ENCODE measurements at places on chromosomes 4 and X.

- no peak for DNase-seq
Observed at GRCh38 chr4:55159851-55160250, 34.5 kb upstream of the KDR start.

DNA sequence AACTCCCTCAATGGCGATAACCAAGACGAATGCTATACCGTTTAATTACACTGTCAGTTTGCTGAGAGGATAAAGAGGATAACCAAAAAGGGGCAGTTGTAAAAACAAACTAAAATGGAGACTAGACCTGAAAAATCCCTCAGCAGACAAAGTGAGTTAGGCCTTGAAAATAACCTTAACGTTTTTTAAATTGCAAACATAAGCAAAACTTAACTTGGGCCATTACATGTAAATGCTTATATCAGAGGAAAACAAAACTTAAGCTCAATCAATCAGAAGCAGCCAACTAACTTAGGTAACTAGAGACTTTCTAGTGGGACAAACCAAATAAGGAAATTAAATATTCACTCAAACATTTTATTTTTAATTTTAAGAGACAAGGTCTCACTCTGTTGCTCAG is 17.0 kb upstream of the TAPT1 start:
- no peak for DNase-seq

- DNase-seq, result no peak
Observed at GRCh38 chr4:74456849-74457395, 12.0 kb downstream of the AREG start.

DNA sequence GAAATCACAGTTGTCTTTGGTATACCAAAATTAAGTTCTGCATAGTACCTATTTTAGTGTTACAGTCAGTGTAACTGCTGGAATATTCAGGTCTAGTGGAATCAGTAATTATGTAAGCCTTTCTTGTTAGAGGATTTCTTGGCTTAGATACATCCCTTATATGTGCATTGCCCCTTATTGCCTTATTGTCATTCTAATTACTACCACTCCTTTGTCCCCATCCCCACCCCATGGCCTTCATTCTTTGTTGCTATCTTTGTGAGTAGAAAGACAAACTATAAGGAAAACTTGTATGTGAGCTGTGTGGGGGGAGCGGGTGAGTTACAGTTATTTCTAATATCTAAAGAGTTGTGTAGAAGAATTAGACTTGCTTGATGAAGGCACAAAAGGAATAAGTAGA is 36.9 kb upstream of the RPA4 start:
- DNase-seq, result no peak

DNA sequence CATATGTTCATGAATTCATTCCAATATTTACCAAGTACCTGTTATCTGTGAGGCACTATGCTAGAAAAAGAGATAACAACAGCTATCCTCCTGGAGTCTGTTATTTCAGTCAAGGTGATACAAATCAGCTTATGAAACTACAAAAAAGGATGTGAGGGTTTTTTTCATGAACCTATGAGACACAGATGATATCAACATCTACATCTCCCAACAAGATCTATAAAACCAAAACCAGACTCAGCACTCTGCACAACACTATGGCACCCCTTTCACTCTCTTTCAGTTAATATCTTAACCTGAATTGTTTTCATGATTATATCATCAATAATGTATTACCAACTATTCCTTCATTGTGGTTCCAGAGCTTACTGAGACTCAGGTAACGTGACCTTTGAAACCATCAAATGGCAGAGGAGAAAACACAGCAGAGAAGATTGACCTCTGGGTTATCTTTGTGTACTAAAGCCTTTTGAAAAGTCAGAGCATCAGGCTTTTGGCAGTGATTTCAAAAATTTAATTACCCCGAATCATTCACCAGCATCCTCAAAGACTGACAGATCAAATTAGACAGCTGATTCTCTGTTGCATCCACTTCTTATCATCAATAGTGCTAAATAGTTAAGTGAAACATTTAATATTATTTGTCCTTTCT is 244.6 kb upstream of the FTHL17 start:
- no peak for DNase-seq

DNA sequence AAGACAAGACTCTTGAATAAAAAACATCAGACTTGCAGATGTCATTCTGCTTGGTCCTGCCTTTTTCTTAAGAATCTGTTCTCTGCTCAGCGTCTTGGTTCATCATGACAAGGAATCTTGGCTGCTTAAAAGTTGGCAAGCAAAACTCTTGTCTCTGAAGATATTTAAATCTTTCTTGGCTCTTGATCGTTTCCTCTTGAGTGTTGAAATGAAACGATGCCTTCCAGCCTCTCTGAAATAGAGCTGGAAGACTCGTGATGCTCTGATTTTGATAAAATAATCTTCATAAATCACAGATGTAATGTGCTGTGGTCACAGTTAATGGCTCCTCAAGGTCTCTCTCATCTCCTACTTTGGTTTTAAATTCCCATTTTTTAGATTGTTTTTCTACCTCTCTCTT is 39.9 kb upstream of the TMEM192 start:
- no peak for DNase-seq

- DNase-seq, result no peak
Observed at GRCh38 chrX:77427611-77428010, 19.6 kb upstream of the FGF16 start.

Measured in NCI-H446 (cell line).